Inflammatory macrophage (primary cell): ENCODE measurements at places on chromosomes 11 and 22.

DNA sequence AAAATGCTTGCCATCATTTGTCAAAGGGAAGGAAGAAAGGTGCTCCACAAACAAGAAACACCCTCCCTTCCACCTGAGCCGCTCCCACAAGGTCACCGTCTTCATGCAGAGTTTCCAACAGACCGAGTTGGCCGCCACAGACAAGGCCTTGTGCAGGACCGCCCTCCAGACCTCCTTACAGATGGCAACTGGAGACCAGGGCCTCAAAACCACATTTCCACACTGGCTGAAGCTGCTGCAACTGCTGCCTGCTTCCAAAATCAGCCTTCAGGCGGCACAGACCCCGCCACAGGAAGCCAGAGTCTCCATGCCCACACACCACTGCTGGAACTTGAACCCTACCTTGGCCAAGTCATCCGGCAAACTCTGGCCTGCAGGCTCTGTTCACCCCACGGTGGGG lies 6.3 kb downstream of the DEAF1 start:
- no peak for DNase-seq

- peak; percentile 45 for DNase-seq
Measured at GRCh38 chr22:27546157-27546935, 255.2 kb downstream of the MN1 start.

GRCh38 chr11:125091247-125091876 lies 20.1 kb downstream of the TMEM218 start:
- DNase-seq, result peak; percentile 33

DNA sequence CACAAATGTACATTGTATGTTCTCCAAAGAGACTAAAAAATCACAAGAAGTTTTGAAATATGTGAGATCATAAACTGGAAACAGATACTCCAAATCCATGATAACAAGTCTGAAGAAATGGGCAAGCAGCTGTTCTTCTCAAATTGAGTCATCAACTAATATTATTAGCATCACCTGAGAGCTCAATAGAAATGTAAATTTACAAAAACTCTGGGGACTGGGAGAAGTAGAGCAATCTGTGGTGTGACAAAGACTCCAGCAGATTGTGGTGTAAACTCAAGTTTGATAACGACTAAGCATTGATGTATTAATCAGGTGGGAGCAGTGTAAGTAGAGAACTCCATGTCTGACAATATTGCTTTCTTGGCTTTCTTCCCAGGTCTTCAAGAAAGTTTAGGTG lies 53.2 kb downstream of the GLYATL1 start:
- DNase-seq, result no peak

- DNase-seq, result no peak
Measured at GRCh38 chr11:124551189-124551588, 7.7 kb upstream of the OR8B12 start.

DNA sequence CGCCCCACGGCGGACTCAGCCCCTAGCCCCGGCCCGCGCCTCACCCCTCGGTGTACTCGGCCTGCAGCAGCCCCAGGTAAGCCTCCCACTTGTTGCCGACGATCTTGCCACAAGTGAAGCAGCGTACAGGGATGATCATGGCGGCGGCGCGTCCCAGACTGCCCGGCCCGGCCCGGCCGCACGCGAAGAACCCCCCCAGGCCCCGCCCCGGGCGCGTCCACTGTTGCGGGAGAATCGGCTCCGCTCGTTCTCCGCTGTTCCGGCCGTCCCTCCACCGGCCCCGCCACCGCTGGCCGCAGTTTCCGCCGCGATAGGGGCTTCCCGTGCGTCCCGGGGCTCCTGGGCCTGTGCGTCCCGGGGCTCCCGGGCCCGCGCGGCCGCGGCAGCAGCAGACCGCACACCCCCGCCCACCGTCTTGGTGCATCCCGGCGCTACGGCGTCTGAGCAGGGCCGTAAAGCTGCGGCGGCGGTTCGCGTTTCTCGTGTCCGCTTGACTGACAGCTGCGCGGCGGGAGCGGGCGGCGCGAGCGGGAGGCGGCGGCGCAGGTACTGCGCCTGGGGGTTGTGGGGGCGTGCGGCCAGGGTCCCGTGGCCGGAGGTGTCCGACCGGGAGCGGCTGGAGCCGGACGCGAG lies at the start of the genes POLR2L and TSPAN4:
POLR2L (minus strand) TSS at position 160 of the 633 bp plus-strand sequence; CDS start at position 139, 21 bp downstream.
TSPAN4 (plus strand) TSS at position 483 of the 633 bp plus-strand sequence. CDS start 7,453 bp downstream, outside the sequence.
- peak; percentile 90 for DNase-seq

- DNase-seq, result no peak
Measured at GRCh38 chr22:38728871-38729796, 23.4 kb downstream of the GTPBP1 start.

DNA sequence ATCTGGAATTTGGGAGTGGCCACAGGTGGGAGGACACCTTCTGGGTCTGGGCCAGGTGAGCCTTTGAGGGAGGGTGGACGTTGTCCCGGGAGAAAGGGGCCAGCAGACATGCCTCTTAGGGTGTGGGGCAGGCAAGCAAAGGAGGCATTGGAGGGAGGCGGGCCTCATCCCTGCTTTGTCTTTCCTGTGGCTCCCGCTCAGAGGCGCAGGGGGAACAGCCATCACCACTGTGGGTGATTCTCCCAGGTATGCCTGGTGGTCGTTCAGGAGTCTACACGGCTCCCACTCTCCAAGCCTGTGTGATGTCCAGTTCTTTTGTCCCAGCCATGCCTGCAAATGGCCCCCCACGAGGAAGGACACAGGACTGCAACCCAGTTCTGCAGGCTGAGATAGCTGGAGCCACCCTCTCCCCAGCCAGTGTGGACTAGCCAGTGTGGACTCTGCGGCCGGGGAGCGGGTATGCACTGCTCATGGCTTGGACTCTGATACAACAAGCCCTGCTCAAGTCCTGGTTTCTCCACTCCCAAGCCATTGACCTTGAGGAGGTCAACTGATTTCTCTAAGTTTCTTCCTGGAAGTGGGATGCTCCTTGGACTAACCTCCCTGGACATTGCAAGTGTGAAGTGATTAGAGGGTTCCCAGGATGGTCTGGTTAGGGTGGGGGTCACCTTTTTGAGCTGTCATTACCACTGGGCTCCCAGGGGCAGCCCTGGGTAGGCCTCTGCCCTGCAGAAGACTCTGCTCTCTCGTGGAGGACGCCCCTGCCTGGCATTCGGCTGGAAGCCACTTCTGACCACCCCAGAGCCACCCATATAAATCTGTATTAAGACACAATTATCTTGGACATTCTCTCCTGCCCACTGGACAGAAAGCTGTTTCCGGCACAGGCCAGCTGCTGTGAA lies 1151.2 kb downstream of the BRD1 start:
- DNase-seq, result no peak

GRCh38 chr11:58471892-58472291 lies 29.9 kb upstream of the OR5B12 start:
- DNase-seq, result no peak

DNA sequence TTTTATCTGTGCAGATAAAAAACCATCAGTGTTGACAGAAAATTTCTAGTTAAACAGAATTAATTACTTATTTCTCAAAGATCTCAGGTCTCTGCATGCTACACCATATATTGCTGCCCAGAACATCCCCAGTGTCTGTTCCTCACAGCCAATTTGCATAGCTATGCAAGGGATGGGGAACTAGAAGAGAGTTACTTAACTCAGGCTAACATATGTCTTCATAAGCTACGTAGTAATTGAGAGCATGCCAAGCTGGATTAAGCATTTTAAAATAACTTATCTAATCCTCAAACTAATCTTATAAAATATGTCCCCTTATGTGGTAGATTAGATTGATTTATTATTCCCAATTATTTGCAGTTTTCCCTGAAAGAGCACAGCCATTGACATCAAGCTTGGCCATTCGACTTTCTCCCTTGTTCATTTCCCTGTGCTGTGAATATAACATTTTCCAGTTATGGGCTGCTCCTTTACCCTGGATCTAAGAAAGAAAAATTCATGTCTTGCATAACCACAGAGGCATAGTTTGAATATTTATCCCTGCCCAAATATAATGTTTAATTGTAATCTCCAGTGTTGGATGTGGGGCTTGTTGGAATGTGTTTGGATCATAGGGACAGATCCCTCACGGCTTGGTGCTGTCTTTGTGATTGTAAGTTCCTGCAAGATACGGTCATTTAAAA lies 69.1 kb downstream of the C11orf87 start:
- no peak for DNase-seq
